Stimulated activated CD4-positive, alpha-beta T cell treated with anti-CD3 and anti-CD28 coated beads, Interleukin-2, amount 100 ng/mL, for 48 hours (primary cell): ENCODE measurements at places on chromosomes 2 and 18.

DNA sequence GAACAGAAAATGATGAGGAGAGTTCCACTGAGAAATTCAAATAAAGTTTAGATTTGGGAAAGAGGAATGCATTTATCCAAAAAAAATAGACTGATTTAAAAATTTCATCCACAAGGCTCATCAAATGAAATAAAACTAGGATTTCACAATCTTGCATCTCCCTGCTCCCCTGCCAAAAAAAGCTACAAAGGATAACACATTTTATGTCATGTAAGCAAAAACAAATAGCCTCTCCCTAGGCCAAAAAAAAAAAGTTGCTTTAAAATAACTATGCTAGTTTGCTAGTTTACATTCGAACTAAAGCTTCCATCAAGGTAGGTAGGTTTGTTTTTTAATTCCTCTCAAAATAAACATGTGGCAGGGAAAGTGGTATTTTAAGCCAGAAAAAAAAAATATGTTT, 465.5 kb upstream of the ID2 start:
- no peak for DNase-seq

DNA sequence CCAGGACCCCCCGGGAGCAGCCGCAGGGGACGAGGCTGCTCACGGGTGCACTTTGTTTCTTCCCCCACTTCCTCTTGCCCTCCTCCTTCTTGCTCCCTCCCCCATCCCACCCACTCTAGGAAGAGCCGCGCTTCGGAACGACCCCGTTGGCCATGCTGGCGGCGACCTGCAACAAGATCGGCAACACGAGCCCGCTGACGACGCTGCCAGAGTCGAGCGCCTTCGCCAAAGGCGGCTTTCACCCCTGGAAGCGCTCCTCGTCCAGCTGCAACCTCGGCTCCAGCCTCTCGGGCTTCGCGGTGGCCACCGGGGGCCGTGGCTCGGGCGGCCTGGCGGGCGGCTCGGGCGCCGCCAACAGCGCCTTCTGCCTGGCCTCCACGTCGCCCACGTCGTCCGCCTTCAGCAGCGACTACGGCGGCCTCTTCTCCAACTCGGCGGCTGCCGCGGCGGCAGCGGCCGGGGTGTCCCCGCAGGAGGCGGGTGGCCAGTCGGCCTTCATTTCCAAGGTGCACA, 1.3 kb downstream of the SP9 start:
- no peak for DNase-seq

DNA sequence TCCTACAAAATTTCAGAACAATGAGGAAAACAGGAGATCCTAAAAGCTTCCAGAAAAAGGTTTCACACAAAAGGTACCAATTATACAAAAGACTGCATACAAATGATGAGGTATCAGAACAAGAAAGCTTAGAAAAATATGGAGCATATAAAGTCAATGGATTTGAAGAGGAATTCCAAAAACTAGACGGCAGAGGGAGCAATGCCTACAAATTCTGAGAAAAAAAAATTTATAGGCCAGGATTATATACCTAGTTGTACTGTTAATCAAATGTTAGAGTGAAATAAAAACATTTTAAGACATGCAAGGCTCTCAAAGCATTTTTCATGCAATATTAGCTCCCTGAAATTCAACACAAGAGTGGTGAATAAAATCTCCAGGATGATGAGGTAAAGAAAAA, 106.2 kb downstream of the ZRANB3 start:
- DNase-seq = no peak

GRCh38 chr2:225274751-225275150, 124.8 kb upstream of the NYAP2 start:
- no peak for DNase-seq

DNA sequence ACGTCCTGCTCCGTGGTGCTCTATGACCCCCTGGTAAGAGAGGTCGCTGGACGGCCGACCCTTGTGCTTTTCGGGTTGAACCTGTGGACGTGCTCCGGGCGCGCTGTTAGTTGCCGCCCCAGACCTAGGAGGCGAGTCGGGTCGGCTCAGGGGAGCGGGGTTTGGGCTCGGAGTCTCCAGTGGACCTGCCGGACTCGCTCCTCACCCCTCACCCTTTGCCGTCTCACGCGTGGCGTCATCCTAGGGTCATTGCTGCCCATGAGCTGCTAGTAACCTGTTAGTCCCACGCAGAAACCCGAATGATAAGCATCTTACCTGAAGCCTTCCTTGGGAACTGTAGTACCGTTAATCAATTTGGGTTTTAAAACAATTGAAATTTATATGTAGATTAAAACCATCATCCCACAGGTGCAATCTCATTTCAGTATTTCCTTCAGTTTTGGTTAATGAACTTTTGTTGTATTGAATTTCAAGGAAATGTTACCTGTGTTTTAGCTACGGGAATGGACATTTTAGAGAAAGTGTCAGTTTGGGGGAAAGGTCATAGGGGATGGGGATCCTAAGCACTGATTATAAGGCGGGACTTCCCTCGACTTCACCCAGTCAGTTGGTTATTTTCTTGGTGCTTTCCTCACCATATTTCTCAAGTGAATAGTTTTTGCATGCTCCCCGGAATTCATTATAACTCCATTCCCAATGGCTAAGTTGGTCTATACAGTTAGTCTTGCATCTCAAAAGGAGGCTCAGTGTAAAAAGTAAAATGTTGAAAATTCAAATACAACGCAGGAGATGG, 536 bp downstream of the ELP2 start:
- DNase-seq = peak; percentile 3

- DNase-seq = no peak
These were observed 401.8 kb downstream of the GALR1 start for GRCh38 chr18:77651441-77651840.

DNA sequence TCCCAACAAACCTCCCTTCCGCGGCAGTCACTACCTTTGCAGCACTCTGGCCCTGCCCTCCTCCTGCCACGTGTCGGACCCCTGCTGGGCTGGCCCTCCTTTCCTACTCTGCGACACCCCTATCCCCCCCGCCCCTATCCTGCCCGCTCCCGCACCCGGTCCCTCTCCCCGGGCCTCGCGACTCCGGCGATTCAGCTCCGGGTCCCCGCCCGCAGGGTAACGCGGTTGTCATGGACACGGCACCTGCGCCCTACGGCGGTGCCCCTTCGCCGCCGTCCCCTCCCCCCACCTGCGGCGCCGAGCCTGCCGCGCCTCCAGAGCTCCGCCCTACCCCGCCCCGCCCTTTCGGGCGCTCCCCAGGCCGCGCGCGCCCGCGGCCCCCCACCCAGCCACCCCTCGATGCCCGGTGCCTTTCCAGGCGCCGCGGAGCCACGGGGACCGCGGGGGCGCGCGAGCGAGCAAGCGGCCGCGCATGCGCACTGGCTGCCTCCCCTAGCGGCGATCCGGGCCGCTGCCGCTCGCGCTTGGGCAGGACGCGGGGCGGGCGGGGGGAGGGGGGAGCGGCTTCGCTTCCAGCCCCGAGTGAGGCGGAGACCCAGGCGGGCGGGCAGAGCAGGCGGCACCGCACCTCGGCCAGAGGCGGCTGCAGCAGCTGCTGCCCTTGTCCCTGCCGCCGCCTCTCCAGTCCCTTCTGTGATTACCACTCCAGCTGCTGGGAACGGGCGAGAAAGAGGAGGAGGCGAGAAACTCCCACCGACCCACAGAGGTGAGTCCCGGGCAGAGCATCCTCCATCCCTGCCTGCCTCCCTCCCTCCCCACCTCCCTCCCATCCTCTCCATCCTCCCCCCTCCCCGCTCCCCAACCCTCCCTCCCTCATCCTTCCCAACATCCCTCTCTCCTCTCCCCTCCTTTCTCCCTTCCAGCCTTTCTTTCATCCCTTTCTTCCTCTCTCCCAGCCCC, at the start of gene CTNNA2:
Gene CTNNA2 (plus strand): TSS at position 610 of the 960 bp plus-strand sequence.
- DNase-seq = peak; percentile 16

DNA sequence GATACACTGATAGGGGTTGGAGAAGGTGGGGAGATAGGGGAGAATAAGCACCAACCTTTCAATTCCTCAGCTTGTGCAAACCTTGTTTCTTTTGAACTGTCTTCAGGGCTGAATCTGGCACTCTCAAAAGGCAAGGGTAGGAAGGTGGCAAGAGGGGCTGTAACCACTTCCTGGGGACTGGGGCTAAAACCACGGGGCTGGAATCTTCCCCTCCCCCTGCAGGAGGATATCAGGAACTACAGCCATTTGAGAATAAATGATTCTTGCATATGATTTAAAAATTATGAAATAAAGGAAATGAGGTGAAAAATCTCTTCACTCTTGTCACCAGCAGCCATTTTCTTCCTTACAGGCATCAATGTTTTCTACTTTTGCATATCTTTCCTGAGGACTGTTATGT, 50.8 kb downstream of the ATOH8 start:
- DNase-seq = no peak

GRCh38 chr2:159617100-159617499, 752 bp upstream of the BAZ2B start:
- no peak for DNase-seq

- no peak for DNase-seq
These were observed 149.7 kb upstream of the ZNF236 start for GRCh38 chr18:76672627-76673026.

GRCh38 chr18:31557446-31557845, 34.2 kb upstream of the TTR start:
- DNase-seq = no peak

DNA sequence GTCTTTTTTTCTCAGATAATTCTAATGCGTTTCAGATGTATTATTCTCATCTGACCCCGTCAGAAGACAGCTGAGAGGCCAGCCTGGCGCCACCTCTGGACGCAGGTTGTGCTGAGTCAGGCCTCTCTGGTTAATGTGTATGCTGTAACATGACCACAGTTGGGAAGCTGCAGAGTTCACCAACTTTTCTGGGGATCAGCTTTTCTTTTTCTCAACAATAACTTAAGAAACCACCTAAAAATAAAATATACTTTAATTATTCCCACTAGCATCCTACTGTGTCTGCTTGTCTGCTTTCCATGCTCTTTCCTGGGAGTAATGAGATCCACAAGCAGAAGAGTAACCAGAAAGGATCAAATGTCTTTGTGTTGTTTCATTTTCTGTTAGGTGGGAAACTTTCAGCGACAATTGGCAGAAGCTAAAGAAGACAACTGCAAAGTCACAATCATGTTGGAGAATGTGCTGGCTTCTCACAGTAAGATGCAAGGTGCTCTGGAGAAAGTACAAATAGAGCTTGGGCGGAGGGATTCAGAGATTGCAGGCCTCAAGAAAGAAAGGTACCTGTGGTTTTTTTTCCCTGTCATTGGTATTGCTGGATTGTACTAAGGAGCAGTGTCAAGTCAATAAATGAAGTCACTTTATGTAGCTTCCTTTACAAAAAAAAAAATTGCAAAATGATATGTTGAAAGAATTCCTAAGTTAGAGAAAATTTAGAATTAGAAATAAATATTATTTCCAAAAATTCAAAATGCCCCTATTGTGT, 79.8 kb downstream of the CCDC150 start:
- no peak for DNase-seq

- DNase-seq = no peak
These were observed 168.7 kb downstream of the SCG2 start for GRCh38 chr2:223433461-223433860.

GRCh38 chr2:195049372-195050031, 607.5 kb upstream of the SLC39A10 start:
- no peak for DNase-seq

- DNase-seq = no peak
These were observed 245.6 kb upstream of the CDH2 start for GRCh38 chr18:28422577-28422976.

DNA sequence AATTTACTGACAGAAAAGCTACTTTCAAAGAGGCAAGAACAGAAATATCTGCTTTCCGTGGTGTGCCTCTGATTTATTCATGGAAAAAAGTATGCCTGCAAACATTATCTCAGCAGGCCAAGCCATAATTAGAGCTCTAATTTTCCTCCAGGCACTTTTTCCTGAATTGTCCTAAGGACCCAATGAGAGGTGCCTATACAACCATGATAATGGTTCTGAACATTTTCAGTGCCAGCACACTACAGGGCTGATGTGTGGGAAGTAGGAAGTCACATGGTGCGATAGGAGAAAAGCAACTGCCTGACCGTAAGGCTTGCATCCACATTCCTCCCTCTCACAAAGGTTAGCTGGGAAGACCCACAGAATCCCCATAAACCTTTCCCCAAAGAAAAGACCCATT, 45.9 kb upstream of the EGR4 start:
- DNase-seq = no peak

DNA sequence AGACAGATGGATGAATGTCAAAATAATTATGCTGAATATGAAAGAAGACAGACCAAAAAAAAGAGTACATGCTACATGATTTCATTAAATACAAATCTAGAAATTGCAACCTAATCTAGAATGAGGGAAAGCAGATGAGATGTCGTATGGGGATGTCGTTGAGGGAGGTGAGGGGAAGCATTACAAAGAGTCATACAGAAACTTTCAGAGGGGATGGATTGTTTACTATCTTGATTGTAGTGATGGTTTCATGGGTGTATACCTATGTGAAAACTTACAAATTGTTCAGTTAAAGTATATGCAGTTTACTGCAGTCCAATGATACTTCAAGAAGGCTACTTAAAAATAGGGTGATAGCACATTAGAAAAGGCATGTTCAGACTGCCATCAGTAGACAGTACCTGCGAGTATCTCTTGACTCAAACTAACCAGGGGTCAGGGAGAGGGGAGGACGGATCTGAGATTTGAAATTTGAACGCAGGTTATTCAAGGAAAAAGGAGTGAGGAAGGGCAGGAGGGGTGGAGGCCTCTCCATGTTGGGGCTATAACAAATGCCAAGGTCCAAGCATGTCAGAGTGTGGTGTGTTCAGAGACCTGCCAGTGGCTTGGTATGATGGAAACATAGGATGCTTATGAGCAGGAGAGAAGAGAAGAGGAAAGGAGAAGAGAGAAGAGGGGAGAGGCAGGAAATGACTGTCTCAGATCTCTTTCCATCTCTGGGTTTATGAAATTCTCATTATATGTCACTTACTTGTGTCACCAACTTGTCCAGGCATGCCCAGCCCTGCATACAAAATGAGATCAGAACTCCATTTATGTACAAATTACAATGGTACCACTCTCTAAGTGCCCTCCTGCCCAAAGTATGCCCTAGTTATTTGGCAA, 257.3 kb upstream of the CXCR4 start:
- DNase-seq = no peak

- no peak for DNase-seq
These were observed 1083.2 kb downstream of the CNTNAP5 start for GRCh38 chr2:125108251-125108650.

- no peak for DNase-seq
These were observed 65.1 kb downstream of the LRP1B start for GRCh38 chr2:142065700-142066099.

GRCh38 chr2:128423788-128424165, 105.1 kb upstream of the HS6ST1 start:
- DNase-seq = no peak

- DNase-seq = no peak
These were observed 481.0 kb upstream of the MYT1L start for GRCh38 chr2:2812117-2812516.

- no peak for DNase-seq
These were observed 39.8 kb upstream of the SMIM21 start for GRCh38 chr18:75467281-75467795.

DNA sequence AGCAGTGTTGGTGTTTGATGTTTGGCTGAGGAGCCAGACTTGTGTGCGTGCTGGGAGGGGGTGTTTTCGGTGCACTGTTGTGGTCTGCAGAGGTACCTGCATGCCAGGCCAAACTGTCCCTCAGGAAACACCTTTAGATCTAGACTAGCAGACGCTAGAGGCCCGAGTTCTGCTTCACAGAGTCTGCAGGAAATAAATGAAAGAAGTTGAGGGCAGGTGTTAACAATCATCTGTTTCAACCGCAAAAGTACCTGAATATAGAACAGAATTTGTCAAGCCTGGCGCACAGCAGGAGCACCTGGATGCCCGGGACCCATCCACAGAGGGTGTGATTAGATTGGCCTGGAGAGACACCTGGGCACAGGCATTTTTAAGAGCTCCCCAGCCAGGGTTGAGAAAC, 40.5 kb upstream of the REL start:
- no peak for DNase-seq
